ENCODE measurements at places on chromosomes 13 and 19. TPM values are rescaled to one million over a fixed set of nuclear protein-coding genes. Genes with fewer than 3 reads are reported as not detected.

DNA sequence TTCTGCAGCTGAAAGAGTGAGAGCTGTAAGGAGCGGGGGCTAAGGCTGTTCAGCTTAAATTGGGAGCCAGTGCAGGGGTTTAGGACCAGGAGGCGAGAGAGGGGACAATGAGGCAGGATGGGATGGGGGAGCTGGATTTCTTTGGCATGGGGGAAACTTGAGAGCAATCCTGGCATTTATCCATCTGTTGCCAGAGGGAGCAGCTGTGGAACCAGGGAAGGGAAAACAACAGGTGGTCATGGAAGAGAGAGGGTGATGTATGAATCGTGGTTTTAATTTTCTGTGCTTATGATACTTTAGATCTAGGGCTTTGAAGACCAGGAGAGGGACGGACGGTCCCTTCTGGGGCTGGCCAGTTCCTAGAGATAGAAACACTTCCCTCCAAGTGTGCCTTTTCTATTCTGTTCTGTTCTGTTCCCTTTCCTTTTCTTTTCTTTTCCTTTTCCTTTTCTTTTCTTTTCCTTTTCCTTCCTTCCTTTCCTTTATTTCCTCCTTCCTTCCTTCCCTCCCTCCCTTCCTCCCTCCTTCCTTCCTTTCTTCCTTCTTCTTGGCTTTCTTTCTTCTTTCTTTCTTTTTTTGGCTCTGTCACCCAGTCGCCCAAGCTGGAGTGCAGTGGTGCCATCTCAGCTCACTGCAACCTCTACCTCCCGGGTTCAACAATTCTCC is 16.0 kb upstream of the CCL25 start:
- H3K36me3 ChIP-seq: no peaks in the 10 kb centered on the region
- peaks cover 7% of the 10 kb centered on the region for H3K27me3 ChIP-seq
- DNase-seq: no peak
- no peak overlapping the region for H3K4me3 ChIP-seq
- H3K4me1 ChIP-seq: no peaks in the 10 kb centered on the region
- no peak overlapping the region for H3K27ac ChIP-seq

GRCh38 chr13:26977541-26977940 is 194.1 kb downstream of the USP12 start:
- no peaks in the 10 kb centered on the region for H3K4me1 ChIP-seq
- H3K4me3 ChIP-seq: no peak overlapping the region
- no peak overlapping the region for H3K27ac ChIP-seq
- no peak for DNase-seq
- H3K27me3 ChIP-seq: peaks cover 28% of the 10 kb centered on the region
- H3K36me3 ChIP-seq: no peaks in the 10 kb centered on the region

DNA sequence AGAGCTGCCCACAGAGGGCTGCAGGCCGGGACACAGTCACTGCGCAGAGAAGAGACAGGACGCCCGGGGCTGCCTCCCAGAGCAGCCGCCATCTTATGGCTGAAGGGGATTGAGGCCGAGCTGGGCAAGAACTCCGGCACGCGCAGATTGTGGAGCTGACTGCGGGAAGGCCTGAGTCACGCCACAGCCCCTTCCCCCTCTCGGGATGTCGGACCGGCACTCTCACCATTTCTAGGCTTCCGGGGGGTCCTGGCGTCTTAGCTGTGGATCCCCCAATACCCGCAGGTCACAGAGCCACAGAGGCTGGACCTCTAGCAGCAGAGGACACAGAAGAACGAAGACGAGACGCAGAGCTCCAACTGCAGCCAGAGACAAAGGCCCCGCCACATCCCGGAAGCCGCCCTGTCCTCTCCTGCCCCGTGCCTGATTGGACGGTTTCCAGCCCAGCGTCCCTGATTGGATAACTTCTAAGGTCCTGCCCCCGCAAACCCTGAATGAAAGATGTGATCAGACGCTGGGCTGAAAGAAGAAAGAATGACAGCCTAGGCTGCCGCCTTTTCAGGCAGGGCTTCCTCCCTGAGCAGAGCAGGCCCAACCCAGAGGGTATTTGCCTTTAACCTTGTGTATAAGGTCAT is at the start of gene ZNF43:
ZNF43 (minus strand) TSS at position 373 of the 635 bp plus-strand sequence; CDS start at position 229, 144 bp downstream.
- peak within 1 kb of the TSS; percentile 60 for H3K4me3 ChIP-seq
- peak within 1 kb of the TSS; percentile 96 for H3K27ac ChIP-seq
- DNase-seq: peak; percentile 98
- H3K36me3 ChIP-seq: no peaks in the 10 kb centered on the region
- peaks cover 5% of the 10 kb centered on the region for H3K4me1 ChIP-seq
- H3K27me3 ChIP-seq: no peaks in the 10 kb centered on the region

GRCh38 chr13:42073683-42074082 is 25.2 kb downstream of the DGKH start:
- H3K36me3 ChIP-seq: no peaks in the 10 kb centered on the region
- no peaks in the 10 kb centered on the region for H3K4me1 ChIP-seq
- no peaks in the 10 kb centered on the region for H3K27me3 ChIP-seq

DNA sequence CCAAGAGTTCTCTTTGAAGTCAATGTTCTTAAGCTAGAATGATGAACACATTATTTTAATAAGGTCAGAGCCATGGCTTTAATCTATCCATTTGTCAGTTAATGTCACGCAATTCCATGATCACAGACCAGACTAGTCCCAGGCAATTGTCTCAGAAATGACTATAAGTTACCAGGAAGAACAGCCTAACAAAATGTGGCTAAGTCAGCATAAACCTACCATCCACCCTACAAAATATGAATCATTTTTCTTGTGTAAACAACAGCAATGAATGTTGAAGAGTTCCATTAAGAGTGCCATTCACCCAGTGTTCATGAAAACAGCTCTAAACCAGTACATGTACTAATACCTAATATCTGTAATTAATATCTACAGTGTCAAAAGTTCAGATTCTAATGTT is 127.5 kb downstream of the KCTD12 start:
- no peaks in the 10 kb centered on the region for H3K27me3 ChIP-seq
- H3K4me3 ChIP-seq: no peak overlapping the region
- no peak overlapping the region for H3K27ac ChIP-seq
- H3K36me3 ChIP-seq: no peaks in the 10 kb centered on the region
- no peaks in the 10 kb centered on the region for H3K4me1 ChIP-seq

DNA sequence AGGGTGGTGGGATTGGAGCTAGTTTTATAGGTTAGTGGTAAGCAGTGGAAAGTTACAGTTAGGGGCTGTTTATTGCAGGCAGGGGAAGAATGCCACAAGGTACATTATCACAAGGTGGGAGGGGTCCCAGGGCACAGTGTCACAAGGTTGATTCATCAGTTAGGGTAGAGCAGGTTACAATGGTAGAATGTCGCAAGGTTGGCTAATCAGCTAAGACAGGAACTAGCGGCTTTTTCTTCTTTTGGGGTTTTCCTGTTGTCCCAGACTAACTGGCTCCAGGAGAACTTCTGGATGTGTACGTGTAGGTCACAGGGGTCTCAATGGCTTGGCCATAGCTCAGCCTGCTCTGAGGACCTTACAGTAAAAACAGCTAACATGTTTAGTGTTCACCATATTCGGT is 1221.1 kb downstream of the SLITRK1 start:
- H3K4me3 ChIP-seq: no peak overlapping the region
- no peaks in the 10 kb centered on the region for H3K27me3 ChIP-seq
- H3K27ac ChIP-seq: no peak overlapping the region
- no peaks in the 10 kb centered on the region for H3K4me1 ChIP-seq
- no peaks in the 10 kb centered on the region for H3K36me3 ChIP-seq

- H3K36me3 ChIP-seq: no peaks in the 10 kb centered on the region
- peak; percentile 58 for DNase-seq
Measured at GRCh38 chr19:28633319-28634018, 579.5 kb downstream of the UQCRFS1 start.

DNA sequence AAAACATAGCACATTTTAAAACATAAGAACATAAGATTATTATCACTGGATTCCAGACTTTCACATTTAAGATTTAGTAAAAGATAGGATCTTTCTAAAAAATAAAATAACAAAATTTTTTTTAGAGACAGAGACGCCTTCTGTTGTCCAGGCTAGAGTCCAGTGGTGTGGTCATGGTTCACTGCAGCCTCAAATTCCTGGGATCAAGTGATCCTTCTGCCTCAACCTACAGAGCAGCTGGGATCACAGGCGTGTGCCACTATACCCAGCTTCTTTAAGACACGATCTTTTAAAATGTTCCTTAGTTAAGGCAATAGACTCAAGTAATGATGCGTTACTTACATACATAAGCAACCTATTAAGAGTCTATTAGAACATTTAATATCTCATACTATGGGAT is 32.7 kb downstream of the ALG5 start:
- DNase-seq: no peak
- H3K4me3 ChIP-seq: no peak overlapping the region
- no peaks in the 10 kb centered on the region for H3K27me3 ChIP-seq
- H3K4me1 ChIP-seq: no peaks in the 10 kb centered on the region

Gene LGI4
- 0.17 TPM for total RNA-seq

Gene LRP3
- 62.4 TPM for total RNA-seq

Gene SSC5D
- total RNA-seq: 4.3 TPM

Gene ZNF93
- total RNA-seq: 2.6 TPM

Gene PLPPR3
- total RNA-seq: not detected

Gene SLITRK6
- total RNA-seq: 0.30 TPM

Gene NOVA2
- 6.4 TPM for total RNA-seq

Measured in adrenal gland (tissue), 19 donors.